ENCODE measurements at places on chromosomes 4 and X.

GRCh38 chrX:113962343-113962742 is 621.5 kb upstream of the HTR2C start:
- DNase-seq, result no peak

DNA sequence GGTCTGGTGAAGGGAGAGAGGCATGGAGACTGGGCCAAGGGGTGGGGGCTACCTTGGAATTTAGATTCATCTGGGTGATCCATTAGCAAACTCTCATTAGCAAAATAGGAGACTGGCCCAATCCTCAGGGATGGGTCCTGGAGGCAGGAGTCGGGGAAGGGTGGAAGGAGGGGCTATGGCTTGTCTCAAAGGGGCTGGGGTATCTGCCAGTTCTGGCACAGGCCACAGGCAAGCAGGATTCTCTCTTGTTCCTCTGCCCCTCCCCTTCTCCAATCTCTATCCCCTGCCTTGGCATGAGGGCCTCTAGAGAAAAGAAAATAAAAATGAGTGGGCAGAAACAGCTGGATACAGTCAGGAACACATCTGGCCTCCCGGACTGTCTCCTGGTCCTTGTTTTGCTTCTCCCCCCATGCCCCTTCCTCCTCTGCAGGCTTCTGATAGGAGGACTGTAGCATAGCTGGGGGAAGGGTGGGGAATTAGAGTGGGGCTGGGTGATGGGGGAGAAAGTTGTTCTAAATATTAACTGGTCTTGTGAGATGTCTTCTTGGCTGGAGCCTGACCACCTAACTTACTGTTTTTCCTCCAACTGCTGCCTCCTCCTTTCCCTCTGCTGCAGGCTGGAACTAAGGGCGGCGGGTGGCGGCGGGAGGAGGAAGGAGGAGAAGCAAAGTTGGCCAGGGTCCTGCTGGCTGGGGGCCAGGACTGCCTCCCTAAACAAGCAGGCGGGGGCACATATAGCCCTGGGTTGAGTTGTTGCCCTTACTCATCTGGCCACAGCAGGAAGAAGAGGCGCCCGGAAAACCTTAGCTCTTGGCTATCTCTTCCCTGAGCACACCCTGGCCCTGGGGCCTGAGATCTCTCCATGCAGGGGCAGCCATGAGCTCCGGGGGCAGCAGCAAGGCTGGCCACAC is 53.3 kb upstream of the LAS1L start:
- DNase-seq, result no peak

GRCh38 chrX:107146670-107147069 is 28.0 kb upstream of the RBM41 start:
- DNase-seq, result no peak

GRCh38 chr4:57403591-57403990 is 293.4 kb upstream of the IGFBP7 start:
- no peak for DNase-seq

- DNase-seq, result no peak
Observed at GRCh38 chr4:34039766-34040165, 2204.5 kb downstream of the ARAP2 start.

GRCh38 chrX:56343664-56344063 is 111.5 kb downstream of the KLF8 start:
- DNase-seq, result no peak

GRCh38 chr4:150668824-150669223 is 86.9 kb downstream of the MAB21L2 start:
- no peak for DNase-seq

GRCh38 chrX:130034178-130034577 is 51.7 kb downstream of the BCORL1 start:
- DNase-seq, result no peak

GRCh38 chrX:139543920-139544319 is 13.4 kb downstream of the F9 start:
- no peak for DNase-seq

DNA sequence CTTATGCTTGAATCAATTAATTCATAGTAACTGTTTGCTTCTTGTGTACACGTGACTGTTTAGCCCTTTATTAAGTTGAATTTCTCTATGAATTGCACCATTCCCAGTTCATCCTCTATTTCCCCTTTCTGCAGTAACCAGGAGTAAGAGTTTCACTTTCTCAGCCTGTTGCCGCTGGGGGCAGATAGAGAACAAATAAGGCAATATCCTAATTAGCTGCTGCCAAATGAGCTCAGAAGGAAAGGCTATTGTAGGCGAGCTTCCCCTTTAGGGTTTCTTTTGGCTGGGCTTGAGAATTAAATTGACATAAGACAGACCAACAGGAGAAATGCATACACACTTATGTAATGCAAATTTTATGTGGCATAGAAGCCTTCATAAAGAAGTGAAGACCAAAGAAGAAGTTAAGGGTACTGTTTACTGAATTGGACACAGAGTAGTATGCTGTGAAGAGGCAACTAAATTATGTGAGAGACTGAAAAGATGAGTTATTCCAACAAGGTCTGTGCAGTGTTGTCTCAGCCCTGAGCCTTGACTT is 1594.7 kb downstream of the TECRL start:
- no peak for DNase-seq

GRCh38 chrX:47991263-47992094 is 12.3 kb downstream of the ZNF182 start:
- no peak for DNase-seq
